Nephron progenitor cell (in vitro differentiated cells): ENCODE measurements at places on chromosomes 7 and 10.

DNA sequence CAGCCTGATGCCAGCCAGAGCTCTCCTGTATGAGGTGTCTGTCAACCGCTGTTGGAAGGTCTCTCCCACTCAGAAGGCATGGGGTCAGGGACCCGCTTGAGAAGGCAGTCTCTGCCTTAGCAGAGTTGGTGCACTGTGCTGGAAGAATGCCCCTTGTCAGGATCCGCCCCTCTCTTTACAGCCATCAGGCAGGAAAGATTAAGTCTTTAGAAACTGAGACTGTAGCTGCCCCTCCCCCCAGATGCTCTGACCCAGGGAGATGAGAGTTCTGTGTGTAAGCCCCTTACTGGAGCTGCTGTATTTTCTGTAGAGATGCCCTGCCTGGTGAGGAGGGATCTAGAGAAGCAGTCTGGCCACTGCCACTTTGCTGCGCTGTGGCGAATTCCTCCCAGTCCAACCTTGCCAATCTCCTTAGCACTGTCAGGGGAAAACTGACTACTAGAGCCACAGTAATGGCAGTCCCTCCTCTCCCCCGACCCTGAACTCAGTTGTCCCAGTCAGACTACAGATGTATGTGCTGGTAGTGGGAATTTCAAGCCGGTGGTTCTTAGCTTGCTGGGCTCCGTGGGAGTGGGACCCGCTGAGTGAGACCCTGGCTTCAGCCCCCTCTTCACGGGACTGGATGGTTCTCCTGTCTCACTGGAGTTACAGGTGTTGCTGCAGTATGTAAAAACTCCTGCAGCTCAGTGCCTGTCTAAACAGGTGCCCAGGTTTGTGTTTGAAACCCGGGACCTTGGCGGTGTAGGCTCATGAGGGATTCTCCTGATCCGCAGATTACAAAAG lies 285.5 kb upstream of the ZWINT start:
- peak; percentile 3 for DNase-seq

- no peak for DNase-seq
Observed at GRCh38 chr10:58291538-58292174, 22.7 kb downstream of the CISD1 start.

GRCh38 chr7:143931739-143932138 lies 3.3 kb upstream of the OR2F2 start:
- no peak for DNase-seq

DNA sequence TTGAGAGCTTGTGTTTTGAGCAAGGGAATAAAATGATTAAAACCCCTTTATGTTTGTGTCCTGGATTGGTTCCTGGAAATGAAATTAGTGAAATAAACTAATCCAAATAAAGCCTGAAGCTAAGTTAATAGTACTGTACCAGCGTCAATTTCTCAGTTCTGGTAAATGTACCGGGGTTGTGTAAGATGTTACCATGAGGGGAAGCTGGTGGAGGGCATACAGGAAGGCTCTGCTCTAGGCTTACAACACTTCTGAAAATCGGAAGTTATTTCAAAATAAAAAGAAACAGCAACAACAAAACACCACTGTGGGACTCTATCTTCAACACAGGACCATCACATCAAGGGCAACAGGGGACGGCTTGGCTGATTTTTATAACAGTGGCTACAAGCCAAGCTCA lies 257.0 kb downstream of the CREB5 start:
- no peak for DNase-seq

DNA sequence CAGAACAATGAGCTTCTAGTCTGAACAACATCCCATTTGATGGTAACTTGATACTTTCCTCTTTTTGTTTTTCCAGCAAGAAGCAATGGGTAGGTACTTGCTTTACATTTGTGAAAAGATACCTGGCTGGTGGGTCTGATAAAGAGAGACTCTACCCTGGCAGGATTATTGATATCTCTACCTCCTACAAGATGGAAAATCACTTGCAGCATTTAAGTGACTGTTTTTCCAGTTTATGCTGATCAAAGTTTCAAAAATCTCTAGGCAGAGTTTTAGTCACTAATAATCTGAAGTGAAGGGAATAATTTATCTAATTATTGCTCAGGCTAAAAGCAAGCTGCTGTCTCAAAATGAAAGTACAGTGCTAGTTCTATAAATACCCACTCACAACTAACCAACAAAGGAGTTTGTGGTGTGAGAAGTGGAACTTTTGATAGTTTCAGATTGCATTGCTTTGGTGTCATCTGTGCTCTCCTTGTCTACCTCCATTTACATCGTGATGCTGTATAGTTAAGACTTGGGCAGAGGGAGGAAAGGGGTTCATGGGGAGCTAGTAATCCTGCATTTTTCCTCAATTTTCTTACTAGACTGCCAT lies 86.0 kb upstream of the ANKRD1 start:
- no peak for DNase-seq
